ENCODE measurements at places on chromosomes 1 and 21.

- no peak for DNase-seq
Observed at GRCh38 chr1:89201106-89201794, 2.5 kb upstream of the GBP4 start.

DNA sequence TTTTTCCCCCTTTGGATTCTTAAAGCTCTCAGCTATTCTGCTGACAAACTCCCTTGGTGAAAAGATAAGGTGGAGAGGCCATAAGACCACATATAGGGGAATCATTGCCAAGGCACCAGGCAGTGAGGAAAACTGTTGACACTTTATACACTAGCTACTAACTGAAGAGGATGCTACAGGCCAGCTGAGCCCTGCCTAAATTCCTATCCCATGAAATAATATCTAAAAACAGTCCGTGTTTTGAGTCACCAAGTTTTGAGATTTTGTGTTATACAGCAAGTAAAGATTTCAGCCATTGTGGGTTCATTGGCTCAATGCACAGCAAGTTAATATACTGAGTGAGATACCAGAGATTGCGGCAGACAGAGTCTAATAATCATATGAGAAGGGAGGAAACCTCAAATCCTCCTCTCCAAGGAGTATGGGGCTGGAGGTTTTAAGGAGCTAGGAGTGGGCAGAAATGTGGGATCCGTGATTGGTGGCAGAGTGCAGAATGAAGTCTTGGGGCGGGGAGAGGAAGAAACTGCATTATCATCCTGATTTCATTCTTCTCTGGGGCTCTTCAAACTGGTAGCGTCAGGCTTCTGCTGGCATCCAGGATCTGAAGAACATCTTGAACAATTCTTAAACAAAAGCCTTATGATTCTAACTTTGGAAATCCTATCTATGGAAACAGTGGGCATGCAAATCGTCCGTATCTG lies 9.2 kb downstream of the CLDN8 start:
- no peak for DNase-seq

- no peak for DNase-seq
Observed at GRCh38 chr1:192575499-192576189, at the start of gene RGS1. RGS1 (plus strand) TSS chr1:192575773; CDS start chr1:192575793, 20 bp downstream.

DNA sequence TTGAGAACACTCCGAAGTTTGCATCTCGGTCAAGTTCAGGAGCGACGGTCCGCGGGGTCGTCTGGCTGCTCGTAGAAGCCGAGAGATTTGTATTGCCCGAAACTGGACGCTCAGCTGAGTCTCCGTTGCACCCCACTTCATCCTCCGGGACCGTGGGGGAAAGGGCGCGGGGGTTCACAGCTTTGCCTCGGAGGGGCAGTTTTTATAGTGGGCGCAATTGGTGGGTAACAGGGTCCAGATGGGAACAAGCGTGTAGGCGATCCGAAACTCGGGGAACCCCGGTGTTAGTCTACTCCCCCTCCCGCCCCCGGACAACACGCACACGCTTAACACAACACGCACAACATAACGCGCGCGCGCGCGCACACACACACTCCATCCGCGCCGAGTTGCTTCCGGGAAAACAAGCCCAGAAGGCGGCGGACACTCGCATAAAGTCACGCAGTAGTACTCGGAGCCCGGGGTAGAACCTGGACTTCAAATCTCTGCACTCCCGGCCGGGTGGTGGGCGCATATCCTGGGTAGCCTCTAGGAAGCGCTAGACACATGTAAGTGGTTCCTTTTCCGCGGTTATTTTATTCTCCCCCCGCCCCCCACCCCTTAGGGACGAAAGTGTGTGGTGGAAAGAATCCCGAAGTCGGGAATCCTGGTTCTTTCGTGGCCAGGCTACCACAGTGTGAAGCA lies 1.1 kb upstream of the JUN start:
- no peak for DNase-seq

DNA sequence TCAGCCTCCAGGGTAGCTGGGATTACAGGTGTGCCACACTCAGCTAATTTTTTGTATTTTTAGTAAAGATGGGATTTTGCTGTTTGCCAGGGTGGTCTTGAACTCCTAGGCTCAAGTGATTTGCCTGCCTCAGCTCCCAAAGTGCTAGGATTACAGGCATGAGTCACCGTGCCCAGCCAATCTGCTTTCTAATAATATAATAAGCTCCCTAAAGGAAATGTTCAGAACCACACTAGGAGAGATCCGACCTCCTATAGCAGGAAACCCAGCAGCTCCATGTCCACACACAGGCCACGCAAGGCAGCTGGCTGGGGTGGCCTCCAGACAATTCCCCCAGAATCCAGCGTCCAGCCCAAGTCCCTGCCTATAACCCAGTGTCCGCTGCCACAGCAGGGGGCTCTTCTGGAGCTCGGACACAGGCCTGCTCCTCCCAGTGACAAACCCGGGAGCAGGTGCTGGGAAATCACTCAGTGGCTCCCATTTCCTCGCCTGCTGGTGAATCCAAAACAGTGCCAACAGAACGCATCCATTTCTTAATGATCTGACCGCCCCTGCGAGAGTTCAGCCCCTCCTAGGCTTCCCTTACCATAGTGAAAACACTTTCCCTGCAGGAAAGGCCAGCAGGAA lies 7.5 kb downstream of the RIPK4 start:
- no peak for DNase-seq

- DNase-seq, result peak; percentile 59
Observed at GRCh38 chr1:155250633-155251449, 4.4 kb downstream of the ENTREP3 start.

GRCh38 chr1:160108888-160109662 lies 6.5 kb upstream of the ATP1A2 start:
- peak; percentile 96 for DNase-seq

GRCh38 chr1:167949785-167950184 lies 12.9 kb upstream of the MPC2 start:
- DNase-seq, result no peak

DNA sequence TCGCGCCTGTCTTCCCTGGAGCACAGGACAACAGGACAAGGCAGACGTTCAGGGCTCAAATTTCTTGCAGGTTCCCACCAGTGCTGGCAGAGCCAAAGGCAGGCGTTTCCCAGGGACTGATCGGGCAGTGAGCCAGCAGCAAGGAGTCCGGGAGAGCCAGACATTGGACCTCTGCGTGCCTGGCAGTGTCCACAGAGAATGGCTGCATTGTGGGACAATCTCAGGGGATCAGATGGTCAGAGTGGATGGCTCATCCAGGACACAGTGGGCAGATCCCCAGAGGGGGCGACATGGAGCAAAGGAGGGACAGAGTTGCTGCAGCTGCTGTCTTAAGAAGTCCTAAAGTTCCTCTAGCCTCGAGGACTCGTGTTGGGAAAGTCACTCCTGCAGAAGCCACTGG lies 4.6 kb downstream of the TMEM63A start:
- no peak for DNase-seq

DNA sequence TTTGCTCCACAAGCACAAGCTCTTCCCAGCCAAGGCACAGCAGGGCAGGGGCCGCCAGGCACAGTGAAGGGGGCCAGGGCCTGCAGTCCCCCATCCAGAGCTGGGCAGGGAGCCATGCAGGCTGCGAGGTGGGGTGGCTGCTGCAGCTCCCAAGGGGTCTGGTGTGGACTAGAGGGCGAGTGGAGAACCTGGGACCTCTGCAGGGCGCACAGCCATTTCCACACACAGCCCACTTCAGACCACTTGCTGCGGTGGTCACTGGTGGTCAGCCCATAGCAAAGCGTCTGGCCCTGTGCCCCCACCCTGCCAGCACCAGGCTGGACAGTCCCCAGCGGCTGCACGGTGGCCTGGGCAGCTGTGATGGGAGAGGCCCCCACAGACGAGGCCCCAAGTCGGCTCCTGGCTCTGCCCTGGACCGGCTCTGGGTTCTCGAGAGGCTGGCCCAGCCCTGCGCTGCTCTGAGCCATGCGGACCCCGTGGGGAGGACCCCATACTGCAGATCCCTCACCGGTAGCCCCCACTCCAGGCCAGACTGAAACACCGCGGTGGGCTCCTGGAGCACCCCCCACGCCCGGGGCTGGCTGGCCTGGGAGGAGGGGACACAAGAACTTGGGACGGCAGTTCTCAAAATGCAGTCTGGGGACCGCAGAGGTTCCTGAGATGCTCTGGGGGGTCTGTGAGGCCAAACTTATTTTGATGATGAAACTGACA lies 47.1 kb upstream of the COL6A2 start:
- DNase-seq, result no peak

DNA sequence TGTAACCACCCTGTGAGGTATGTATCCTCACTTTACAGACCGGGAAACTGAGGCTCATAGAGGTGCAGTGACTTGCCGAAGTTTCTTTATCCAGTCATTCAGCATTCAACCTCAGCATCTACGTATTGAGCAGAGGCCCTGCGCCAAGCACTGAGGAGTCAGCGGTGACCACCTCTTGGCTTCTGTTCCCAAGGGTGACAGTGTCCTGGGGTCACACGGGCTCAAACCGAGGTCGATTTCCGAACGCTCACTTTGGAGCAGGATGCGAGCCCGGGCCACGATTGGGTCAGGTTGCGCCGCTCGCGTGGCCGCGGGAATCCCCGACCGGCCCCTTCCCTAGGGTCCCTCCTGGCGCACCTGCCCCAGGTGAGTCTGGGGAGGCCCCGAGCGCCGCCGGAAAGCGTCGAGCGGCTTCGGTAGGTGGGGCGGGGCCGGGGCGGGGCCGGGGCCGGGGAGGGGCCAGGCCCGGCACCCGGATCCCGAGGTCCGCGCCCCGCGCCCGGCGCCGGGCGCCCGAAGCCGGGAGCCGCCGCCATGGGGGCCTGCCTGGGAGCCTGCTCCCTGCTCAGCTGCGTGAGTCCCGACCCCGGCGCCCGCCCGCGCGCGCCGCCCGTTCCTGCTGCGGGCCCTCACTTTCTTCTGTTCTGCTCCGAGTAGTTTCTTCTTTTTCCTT lies at the start of gene SERINC2:
Gene SERINC2 (plus strand): TSS at position 482 of the 673 bp plus-strand sequence. CDS start 53 bp downstream, at position 535.
- DNase-seq, result no peak

GRCh38 chr1:183129921-183130690 lies 56.0 kb upstream of the LAMC2 start:
- DNase-seq, result no peak

DNA sequence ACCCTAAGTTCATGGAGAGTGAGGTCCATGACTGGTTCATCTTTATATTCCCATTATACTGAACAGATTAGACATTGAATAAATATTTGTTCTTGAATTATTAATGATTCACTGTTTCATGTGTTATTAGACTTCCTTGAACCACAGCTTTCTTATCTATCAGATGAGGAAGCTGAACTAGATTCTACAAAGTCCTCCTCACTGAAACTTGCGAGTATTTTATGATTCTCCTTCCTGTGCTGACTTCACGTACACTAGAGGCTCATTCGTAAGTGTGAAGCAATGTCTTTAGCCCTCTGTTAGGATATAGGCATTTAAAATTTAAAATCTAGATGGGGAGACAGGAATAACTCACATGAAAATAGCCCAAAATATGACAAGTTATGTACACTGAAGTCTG lies 95.6 kb upstream of the IRF2BP2 start:
- no peak for DNase-seq

DNA sequence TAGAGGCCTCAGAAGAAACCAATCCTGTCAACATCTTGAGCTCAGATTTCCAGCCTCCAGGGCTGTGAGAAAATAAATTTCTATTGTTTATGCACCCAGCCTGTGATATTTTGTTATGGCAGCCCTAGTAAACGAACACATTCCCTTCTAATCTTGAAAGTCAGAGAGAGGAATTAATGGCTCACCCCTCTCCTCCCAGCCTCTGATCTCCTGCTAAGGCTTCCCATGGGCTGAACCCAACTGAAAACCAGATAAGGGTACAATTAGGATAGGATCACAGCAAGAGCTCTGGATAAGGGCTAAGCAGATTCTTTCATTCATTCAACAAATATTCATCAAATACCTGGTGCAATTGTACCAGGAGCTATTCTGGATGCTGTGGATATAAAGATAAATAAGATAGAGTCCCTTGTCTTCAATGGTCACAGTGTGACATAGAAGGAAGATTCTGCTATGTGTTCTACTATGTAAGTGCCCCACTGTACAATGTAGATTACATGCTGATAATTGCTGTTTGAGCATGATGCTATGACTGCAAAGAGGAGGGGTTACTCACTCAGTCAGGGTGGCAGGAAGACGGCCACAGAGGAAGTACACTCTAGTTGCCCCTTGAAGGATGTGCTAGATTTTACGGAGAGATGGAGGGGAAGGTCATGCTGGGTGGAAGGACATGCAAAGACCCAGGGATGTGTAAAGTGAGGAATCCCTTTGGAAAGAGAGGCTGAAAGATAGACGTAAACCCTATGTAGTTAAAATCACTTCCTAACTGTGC lies 203.3 kb upstream of the JUN start:
- DNase-seq, result no peak

DNA sequence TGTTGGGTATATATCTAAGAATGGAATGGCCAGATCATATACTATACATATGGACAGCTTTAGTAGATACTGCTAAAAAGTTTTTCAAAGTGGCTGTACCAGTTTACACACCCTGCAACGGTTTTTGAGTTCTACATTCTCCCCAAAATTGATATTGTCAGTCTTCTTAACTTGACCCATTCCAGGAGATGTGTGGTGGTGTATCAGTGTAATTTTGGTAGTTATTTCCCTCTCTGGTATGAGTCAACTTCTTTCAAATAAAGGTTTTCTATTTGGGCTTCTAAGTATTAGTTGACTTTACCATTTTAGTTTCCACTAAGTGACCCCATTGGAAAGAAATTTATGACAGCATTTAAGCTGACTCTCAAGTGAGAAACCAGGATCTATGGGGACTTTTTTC lies 29.2 kb downstream of the INKA2 start:
- DNase-seq, result no peak

DNA sequence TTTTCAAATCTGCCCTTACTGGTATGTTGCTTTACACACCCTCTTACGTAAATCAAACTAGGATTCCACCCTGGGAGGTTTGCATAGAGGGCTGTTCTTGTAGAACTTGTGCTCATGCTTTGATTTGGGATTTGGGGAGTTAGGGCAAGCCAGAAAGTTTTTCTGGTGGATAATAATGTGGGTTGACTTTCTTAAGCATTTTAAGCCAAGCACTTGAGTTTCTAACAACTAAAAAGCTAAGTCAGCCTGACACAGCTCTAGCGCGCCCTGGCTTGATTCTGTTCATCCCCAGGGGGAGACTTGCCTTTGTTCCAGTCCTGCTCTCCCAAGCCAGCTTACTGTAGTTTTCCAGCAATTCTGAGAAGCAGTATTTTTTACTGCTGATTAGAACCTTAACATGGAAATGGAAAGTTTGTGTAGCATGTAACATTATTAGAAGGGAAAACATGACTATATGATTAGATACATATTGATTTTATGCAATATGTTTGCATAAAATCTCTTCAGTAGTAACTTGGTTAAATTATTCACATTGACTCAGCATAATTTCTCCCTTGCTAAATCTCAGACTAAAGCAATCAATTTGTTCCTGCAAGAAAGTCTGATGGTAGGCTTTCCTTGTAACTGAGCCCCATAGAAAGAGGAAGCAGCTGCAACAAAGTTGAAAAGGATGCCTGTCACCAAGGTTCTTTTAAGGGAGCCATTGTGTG lies 11.0 kb upstream of the PGD start:
- DNase-seq, result no peak

DNA sequence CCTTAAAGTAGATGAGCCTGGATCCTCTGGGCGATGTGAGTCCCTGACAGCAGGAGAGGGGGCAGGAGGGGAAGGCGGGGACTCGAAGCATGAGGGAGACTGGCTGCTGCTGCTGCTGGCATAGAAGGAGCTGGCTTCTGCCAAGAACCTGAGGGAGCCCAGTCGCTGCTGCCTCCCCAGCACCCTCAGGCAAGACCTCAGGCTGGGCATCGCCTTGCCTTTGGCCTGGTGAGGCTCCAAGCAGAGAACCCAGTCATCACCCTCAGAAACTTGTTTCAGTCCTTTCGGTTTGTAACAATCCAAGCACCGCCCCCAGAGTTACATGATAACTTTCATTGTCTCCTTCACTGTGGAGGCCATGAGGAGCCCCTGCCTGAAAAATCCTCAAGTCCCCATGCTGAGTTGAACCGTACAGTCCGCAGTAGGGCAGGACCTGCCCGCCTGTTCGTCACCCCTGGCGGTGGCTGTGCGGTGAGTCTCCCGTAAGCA lies 38.8 kb downstream of the POFUT2 start:
- no peak for DNase-seq
